NCI-H1105 treated with DMSO at 0.1 percent for 48 hours (cell line): ENCODE measurements at places on chromosomes 4 and X.

GRCh38 chrX:81489987-81490386, 288.1 kb downstream of the SH3BGRL start:
- DNase-seq = no peak

GRCh38 chr4:148057516-148057915, 325.6 kb downstream of the ARHGAP10 start:
- DNase-seq = no peak

DNA sequence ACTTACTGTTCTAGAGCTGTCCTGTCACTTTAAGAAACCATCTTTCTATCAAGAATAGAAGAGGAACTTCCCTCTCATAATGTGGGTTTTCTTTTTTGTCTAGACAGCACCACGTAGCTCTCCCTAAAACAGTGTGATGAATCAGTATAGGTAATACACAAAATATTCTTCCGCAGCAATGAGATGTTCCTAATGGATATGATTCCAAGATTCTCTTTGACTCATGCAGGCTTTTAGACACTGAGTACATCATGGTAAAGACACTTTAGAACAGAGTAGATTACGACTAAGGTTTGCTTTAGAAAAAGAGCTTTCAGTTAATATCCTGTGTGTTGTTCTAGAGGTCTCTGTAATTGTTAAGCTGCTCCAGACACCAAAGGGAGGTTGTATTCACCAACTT, 69.8 kb downstream of the PTTG2 start:
- no peak for DNase-seq

DNA sequence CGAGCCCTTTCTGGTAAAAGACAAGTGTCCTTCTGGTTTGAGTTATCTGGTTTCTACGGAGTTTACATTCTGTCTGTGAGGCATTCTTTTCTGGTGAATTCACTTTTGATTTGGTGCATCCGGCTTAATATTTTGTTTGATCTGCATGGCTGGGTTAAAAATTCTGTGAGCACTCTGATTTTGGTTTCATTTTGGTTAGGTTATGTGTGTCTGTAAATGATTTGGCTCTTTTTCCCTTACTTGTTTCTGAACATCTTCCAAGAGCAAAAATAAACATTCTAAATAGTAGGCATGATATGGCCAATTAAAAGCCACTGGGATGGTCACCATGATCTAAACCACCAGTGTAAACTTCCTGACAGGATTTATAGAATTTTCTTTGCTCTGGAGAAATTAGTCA, 85.7 kb upstream of the PTPN13 start:
- no peak for DNase-seq

- DNase-seq = no peak
Observed at GRCh38 chrX:17930850-17931249, 69.8 kb upstream of the RAI2 start.

DNA sequence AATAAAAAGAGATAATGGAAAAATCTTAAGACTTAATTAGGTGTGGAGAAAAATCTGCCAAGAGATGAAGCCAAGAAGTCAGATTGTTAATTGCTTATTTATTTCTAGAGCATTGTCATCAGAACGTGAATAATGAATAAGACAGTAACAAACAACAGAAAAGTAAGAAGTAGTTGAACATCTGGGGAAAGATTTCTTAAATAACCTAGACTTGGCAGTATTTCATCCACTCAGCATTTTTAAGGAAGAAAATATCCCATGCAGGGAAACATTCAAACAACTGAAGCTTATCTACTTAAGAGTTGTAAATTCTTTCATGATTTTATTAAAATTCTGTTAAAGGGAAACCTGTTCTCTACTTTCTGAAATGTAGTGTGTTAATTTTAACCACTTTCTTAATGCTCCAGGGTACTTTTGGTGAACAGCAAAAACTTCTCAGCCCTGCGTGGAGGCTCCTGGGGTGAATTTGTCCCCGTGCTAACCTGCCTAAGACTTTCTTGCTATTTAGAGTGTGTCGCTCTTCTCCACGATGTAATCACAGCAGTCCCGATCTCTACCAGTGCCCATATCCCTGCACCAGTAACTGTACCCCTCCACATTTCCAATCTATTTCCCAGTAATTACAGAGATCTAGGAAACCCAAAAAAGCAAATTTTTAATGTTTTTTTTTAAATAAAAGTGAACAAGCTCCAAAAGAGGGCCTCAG, 124.6 kb downstream of the CORIN start:
- no peak for DNase-seq

DNA sequence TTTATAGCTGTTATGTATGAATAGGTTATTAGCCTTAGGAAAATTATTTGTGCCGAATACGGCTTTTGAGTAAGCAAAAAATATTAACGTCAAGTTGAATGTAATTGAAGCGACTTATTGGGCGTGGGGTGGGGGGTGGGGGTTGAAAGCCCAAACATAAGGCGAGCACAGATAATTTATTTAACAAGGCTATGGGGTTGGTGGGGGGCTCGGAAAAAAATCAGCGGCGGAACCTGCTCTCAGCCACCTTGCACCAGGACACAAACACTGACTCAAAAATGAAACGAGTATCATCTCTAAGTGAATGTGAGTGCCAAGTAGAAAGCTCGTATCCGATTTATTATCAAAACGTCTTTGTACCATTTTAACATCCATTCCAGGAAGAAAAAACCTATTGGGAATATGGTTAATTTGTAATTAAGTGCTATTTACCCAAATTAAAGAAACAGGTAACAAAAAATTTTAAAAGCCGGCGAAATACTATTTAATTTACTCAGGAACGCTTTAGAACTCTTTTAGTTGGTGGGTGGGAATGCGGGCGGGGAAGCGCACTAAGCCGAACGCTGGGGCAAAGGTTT, 902 bp upstream of the LARP1B start:
- peak; percentile 22 for DNase-seq
